Glutamatergic neuron (in vitro differentiated cells): ENCODE measurements at places on chromosomes 2 and 18.
A peak's percentile ranks its signal among the peaks of the same experiment; 100 is the strongest.

GRCh38 chr2:10533811-10534321 is 85.7 kb upstream of the ODC1 start:
- DNase-seq, result no peak

DNA sequence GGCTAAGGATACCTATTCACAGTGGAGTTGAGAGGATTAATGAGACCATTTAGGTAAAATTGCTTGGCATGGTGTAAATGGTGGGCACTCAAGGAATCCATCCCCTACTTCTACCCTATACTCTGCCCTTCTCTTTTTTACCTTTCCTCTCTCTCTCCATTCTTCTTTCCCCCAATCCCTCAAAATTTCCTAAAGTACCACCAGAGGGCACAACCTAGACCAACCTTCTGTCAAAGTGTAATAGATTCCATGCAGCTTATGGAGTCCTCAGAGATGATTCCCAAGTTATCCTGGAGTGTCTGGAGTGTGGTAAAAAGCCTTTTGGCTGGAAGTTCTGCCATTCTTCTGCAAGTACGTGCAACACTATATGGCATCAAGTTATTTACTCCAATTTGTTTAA is 33.0 kb upstream of the CCDC195 start:
- no peak for DNase-seq

GRCh38 chr2:190881598-190882410 is 1.2 kb downstream of the GLS start:
- peak; percentile 74 for DNase-seq

GRCh38 chr18:2891526-2892431 is 45.0 kb downstream of the EMILIN2 start:
- no peak for DNase-seq

- no peak for DNase-seq
Observed at GRCh38 chr18:39550701-39551100, 1985.1 kb upstream of the CELF4 start.

DNA sequence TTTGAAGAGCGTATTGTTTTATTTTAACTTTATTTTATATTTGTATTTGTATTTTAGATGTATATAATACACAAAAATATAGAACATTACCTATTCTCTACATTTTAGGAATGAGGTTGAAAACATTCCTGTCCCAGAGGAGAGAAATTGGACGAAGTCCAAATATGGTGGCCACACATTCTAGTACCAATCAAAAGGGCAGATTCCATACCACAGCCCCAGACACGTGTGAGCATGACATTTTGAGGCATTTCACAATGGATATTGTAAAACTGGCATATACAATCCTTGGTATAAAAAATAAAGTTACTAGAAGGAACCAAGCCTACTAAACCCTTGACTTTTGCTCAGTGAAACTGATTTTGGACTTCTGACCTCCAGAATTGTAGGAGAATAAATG is 50.6 kb downstream of the C2orf76 start:
- DNase-seq, result no peak

DNA sequence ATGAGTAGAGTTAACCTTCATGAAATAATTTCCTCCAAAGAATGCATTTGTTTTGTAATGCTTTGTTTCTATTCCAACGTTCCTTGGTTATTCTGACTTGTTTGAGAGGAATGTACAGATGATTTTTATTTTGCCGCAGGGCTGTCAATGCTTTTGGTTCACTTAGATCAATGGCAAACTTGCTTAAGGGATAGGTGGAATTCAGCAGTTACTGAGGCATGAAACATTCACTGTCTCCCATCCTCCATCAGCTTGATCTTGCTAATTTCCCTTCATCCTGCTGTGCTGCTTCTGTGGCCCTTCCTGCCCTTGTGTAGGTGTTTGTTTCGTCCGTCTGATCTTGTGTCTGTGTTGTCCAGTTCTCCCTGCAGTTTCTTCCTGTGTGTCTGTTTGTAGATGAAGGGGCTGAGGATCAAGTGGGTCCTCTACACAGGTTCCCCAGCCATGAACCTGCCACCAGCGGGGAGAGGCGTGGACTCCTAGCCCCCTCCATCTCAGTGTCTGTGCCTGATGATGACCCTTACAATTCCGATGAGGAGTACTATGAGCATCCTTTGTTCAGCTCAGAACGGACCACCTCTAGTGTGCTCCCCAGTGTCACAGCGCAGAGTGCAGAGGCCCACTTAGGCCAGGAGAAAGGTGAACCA is 84.2 kb upstream of the UNC80 start:
- DNase-seq, result no peak

- no peak for DNase-seq
Observed at GRCh38 chr2:39508198-39508597, 71.1 kb upstream of the MAP4K3 start.

GRCh38 chr2:198165289-198165688 is 360.9 kb downstream of the PLCL1 start:
- DNase-seq, result no peak
